ENCODE measurements at places on chromosomes 6 and 20.
A peak's percentile ranks its signal among the peaks of the same experiment; 100 is the strongest.

DNA sequence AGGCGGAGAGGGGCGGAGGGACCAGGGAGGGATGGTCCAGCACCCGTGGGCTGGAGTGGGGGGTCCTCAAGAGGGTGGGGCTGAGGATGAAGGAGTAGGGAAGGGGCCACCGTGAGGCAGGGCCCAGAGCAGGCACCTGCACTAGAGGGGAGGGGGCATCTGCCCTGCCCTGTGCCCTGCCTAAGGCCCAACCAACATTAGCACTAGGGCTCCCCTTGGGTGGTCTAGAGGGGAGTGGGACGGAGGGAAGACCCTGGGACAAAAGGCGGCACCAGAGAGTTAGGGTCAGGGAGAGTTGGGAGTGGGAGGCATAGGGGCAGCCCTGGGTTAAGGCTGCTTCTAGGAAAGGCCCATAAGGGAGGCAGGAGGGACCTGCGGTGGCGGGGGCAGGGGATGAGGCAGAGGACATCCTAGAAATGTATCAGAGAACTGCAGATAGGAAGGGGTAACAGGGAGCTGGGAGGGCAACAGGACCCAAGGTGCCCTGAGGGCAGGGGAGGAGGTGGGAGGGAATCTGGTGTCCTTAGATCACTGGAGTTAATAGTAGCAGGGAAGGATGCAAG, 24.5 kb downstream of the HLA-F start:
- no peak for DNase-seq

GRCh38 chr6:3755637-3756545, 4.4 kb upstream of the PXDC1 start:
- DNase-seq: no peak

- no peak for DNase-seq
These were observed 1.0 kb upstream of the DUSP22 start for GRCh38 chr6:291204-291696.

- DNase-seq: no peak
These were observed 92.8 kb downstream of the TAF4 start for GRCh38 chr20:61972636-61973508.

- DNase-seq: no peak
These were observed 41.4 kb downstream of the MAP7 start for GRCh38 chr6:136508725-136509392.

DNA sequence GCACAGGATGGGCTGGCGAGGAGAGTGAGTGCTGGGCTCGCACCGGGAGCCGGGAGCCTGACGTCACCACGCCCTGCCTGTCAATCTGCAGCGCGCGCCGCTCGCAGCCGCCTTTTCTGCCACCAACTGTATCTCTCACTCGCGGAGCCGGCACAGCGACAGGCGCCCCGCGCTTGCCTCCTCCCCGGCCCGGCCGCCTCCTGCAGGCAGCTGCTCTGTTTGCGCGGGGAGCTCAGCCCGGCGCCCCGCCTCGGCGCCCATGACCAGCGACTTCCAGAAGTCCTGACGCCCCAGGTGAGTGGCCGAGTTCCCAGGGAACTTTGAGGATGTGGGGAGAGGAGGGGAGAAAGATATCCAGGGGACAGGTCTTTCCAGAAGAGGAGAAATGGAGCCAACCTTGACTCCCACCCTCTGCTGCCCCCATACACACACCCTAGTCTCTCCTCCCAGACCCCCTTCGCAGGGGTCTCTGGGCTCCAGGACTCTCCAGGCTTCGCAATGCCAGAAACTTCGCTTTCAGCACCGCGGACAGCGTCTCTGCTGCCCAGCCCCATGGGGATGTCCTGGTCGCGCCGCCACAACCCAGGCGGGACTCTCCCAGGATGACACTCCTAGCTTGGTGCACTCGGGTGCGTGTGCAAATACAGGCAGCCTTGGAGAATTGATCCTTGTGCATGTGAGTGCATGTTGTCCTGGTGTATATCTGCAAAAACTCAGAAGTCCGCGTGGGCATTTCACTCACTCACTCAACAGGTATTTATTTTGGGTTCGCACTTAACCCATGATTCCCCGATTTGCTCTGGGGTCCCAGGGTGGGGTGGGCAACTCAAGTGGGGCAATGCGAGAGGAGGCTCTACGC, at the start of gene GPR6:
Gene GPR6 (plus strand): TSS at position 138 of the 859 bp plus-strand sequence. CDS start 802 bp downstream, outside the sequence.
- DNase-seq: peak; percentile 40

DNA sequence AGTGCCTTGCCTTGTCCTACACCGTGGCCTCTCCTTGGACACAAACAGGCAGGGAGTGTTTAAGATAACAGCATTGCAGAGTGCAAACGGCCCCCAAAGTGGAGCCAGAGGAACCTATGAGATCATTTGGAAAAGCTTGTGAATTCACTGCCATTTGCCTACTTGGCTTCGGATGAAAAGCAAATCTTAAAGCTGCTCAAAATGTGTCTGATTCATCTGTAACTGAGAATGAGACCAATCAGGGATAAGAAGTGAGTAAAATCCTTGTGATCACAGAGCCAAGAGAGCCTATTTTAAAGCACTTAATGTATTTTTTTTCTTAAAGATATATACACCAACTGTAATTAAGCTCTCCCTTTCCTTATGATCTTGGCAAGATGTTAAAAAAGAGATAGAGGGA, 65.7 kb upstream of the BACH2 start:
- DNase-seq: no peak

GRCh38 chr6:123804787-123805540, 1.3 kb downstream of the NKAIN2 start:
- DNase-seq: no peak

- DNase-seq: no peak
These were observed 129.0 kb downstream of the MMS22L start for GRCh38 chr6:97154015-97154414.

GRCh38 chr20:7933346-7933745, 6.9 kb downstream of the HAO1 start:
- no peak for DNase-seq

Measured in activated T-cell treated with anti-CD3 and anti-CD28 coated beads, Interleukin-2, amount 50 U/mL, for 1 hour (primary cell).